ENCODE measurements at places on chromosomes 13 and 19.
A peak's percentile ranks its signal among the peaks of the same experiment; 100 is the strongest.

DNA sequence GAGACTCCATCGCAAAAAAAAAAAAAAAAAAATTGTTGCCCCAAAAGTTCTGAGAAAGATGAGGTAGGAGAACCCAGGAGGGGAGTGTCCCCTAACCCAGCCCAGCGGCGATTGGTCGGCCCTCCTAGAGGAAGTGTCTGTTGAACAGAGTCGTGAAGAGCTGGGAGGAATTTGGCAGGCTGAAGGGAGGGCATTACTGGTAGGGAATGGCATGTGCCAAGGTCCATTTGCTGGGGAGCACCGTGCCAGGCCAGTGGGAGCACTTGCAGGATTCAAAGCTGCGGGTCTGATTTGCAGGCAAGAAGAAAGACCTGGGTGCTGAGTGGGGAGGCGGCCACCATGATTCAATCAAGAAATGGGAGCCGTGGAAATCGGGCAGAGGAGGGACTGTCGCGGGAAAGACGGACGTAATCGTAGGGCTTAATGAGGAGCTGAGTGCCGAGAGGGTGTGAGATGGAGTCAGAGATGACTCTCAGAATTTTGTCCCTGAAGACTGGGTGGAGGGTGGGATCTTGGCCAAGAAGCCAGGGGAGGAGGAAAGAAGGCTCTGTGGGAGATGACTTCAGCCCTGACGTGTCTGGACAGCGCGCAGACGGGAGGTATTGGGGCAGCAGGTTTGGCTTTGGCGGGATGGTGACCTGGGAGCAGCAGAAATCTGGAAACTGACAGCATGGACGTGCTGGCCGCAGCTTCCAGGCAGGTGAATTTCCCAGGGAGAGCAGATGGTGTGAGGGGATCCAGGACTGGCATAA is 15.4 kb downstream of the CERS4 start:
- DNase-seq = no peak

GRCh38 chr13:55761986-55762385 is 1378.7 kb upstream of the PRR20A start:
- no peak for DNase-seq

- no peak for DNase-seq
Measured at GRCh38 chr19:7582446-7582845, 13.2 kb upstream of the CAMSAP3 start.

GRCh38 chr13:97233499-97233898 is 11.4 kb downstream of the MBNL2 start:
- DNase-seq = no peak

DNA sequence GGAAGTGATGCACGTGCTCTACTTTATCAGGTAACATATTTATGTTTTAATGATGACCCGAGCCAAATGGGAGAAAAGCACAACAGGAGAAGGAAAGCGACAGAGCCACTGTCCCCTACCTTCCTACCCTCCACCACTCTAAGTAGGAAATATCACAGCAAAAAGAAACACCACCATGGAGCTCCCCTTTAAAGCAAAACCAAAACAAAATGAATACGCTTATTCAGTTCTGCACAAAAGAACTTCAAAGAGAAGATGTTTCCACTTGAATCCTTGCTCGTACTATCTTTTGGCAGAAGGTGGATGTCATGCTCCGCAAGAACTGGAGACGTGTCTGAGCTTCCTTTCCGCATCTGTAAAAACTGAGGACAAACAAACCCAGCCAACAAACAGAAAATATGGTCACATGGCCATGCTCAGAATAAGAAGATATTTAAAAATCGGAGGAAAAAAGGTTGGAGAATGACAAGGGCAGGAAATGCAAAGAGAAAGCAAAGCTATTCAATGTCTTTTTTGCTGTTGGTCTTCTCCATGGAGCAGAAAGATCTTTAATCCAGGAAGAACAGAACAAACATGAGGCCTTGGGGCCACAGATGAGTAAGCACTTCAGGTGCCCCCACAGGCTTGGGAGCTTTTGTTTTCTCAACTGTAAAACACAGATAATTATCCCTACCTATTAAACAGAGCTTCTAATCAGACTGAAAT is 19.5 kb downstream of the N4BP2L1 start:
- no peak for DNase-seq

GRCh38 chr19:29812080-29812880 is 489 bp downstream of the CCNE1 start:
- no peak for DNase-seq

DNA sequence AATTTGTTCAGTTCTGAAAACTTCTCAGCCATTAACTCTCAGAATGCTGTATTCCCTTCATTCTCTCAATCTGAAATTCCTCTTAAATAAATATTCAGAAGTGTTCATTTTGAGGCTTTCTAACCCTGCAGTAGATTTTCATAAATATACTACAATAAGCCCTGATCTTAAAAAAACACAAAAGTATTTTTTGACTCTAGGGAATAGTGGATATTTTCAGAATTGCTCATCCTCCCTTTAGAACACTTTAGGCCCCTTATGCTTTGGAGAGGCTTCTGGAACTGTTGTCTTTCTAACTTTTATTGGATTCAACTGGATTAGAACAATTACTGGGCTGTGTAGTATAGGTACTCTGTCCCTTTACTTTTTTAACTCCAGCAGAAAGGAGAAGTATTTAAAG is 1662.6 kb upstream of the MIR17HG start:
- no peak for DNase-seq

GRCh38 chr13:65784088-65784816 is 1445.9 kb downstream of the PCDH9 start:
- no peak for DNase-seq

DNA sequence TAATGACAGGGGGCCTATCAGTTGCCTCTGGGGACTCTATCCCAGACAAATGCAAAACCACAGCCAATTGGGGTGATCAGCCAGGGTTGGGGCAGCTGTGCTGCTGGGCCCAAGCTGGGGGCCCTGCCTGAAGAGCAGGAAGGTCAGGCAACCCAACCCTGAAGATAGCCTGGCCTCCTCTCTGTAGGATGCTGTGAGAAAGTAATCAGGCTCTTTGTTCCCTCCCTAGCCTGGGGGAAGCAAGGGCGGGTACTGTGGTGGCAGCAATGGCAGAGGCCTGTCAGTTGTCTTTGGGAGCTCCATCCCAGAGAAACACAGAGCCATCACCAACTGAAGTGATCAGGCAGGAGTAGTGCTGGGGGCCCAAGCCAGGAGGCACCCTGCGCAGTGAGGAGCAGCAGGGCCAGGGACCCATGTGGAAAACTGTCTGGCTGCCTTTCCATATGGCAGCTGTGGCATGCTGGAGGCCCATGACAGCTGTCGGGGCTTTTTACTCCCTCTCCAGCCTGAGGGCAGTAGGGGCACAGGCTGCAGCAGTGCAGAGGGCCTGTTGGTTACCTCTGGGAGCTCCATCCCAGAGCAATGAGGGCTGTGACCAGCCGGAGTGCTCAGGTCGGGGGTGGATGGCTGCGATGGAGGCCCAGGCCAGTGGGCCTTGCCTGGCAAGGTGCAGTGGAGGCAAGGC is 73.6 kb upstream of the ATP12A start:
- DNase-seq = no peak

- DNase-seq = no peak
Measured at GRCh38 chr13:104057861-104058260, 991.6 kb upstream of the SLC10A2 start.

- DNase-seq = no peak
Measured at GRCh38 chr13:95434111-95434510, 118.4 kb upstream of the CLDN10 start.

DNA sequence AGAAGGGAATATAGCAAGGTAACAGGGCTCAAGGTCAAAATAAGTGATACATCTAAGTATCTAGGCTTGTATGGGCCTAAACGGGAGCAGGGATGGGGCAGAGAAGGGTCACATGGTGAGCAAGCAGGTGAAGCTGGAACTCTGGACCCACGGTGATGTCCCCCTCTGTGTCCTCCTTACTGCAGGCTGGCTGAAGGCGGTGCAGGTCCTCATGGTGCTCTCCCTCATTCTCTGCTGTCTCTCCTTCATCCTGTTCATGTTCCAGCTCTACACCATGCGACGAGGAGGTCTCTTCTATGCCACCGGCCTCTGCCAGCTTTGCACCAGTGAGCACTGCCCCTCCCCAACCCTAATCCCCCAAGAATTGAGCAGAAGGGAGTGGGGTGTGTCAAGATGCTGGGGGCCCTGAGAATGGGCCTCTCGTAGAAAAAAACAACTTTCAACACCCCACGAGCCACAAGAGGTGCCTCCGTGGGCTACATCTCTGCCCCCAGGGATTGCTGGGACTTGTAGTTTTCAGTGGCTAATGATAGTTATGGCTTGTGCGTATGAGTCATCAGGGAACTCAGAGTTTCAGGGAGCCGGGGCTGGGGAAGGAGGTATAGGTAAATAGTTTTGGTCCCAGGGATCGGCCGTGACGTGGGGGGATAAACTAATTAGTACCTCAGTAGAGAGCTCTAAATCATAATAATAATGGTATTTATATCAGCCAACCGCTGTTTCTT is 4.0 kb downstream of the EMP3 start:
- DNase-seq = peak; percentile 64

DNA sequence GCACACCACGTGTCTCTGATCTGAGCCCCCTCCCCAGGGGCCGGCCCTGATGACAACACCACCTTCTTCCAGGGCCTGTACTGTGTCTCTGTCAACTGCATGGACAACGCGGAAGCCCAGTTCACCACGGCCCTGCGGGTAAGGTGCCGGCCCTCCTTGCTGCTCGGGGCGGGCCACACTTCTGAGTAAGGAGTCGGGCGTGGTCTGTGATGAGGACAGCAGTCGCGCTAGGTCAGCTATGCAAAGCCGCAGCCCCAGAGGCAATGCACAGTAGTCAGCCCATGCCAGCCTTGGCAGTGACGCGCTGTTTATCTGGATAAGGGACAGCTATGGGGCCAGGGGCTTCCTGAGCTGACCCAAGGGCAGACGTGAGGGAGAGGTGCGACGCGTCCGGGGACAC is 24.6 kb downstream of the MAU2 start:
- no peak for DNase-seq

Measured in CD4-positive, alpha-beta T cell treated with Interleukin-12 subunit alpha and Interleukin-12 subunit beta, for 1 hour (primary cell).